Ovary (tissue), 10 donors: ENCODE measurements at places on chromosomes 16 and 17.

- DNase-seq: no peak
These were observed 89.4 kb downstream of the KIF2B start for GRCh38 chr17:53912117-53912516.

GRCh38 chr16:10831894-10832886 is 13.6 kb upstream of the TVP23A start:
- DNase-seq: no peak

GRCh38 chr16:83917152-83918120 is 18.5 kb downstream of the MLYCD start:
- DNase-seq: no peak

DNA sequence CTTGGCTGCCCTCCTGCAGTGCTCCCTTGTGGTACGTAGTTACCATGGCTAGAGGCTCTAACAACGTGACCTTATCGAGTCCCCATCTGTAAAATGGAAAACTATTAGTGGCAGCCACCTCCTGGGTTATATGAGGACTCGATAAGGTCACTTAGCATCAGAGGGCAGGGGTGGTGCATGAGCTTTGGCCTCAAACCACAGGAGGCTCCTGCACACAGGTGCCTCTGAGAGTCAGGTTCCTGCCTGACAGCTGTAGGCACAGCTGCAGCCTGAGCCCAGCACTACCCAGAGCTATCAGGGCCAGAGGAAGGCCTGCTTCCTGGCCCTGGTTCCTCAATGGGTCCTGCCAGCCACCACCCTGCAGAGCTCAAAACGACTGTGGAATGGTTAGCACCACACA is 57.2 kb upstream of the SEC14L1 start:
- DNase-seq: no peak

DNA sequence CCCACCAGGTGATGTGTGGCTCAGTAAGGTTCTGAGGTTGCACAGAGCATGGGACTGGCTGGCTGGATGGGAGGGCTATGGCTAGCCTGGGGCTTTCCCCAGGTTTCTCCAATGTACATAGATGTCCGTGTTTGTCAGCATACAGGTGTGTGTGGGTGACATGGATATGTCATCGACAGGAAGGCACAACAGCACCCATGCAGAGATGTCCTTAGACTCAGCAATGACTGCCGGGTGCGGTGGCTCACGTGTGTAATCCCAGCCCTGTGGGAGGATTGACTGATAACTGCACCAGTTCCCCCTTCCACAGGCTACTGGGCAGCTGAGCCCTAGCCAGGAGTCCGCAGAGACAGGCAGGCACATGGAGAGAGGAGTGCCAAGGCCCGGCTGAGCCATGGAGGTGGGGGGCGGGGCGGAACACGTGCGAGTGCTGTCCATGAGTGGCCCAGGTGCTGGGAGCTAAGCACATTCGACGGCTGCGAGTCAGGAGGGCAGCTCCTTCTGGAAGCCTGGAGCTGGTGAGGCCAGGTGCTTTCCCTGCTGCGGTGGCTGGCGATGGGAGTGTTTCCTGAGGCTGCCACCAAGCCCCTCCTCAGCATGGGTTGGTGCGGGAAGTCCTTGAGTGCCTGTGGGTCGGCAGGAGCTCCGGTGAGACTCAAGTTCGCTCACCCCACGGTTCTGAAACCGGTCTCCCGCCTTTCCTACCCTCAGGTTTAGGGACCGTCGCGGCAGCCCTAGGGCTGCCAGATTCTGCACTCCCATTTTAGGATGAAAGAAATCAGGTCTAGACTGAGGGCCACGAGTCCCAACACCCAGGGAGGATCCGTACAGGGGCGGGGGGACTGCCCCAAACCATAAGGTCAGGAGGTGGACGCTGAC is 858 bp upstream of the ASPSCR1 start:
- DNase-seq: peak; percentile 64

DNA sequence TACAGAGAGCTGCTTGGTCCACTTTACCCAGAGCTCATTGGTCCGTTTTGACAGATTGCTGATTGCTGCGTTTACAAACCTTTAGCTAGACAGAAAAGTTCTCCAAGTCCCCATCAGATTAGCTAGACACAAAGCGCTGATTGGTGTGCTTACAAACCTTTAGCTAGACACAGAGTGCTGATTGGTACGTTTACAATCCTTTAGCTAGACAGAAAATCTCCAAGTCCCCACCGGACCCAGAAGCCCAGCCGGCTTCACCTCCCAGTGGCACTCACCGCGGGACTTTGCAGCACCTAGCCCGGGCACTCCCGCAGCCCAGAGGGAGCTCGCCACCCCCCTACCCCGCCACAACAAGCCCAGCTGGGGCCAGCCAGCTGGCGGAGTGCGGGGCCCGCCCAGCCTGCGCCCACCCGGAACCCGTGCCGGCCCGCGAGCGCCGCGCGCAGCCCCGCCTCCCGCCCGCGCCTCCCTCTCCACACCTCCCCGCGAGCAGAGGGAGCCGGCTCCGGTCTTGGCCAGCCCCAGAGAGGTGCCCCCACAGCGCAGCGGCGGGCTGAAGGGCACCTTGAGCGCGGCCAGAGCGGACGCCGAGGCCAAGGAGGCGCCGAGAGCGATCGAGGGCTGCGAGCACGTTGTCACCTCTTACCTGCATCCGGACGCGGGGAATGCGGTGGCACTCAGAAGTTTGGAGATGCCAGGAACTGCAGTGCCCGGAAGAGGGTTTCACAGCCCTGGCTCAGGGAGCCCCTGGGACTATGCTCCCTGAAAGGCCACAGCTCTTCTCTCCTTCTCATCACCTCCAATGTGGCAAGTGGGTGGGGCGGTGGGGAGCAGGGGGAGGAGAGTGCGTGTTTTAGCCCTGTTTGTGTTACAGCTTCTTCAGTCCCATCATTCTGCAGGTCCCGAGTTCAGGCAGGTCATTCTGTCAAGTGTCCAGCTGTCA is 1504.5 kb downstream of the CDH11 start:
- no peak for DNase-seq

- DNase-seq: no peak
These were observed 96.9 kb downstream of the RAB11FIP4 start for GRCh38 chr17:31488264-31488981.

DNA sequence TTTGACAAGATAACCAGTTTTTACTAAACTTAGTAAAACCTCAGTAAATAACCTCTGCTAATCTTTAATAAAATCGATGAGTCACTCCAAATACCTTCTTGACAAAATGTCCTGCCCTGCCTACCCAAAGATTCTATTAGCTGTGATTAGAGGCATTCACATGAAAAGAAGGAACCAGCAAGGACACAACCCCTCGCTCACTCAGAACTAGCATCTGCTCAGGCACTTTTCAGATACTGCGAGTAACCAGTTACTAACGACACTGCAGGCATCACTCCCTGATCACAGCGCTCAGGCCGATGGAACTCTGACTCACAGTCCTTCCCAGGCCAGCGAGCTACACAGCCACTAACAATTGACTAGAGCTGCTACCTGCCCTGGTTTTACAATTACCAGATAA is 24.3 kb downstream of the PELP1 start:
- no peak for DNase-seq

DNA sequence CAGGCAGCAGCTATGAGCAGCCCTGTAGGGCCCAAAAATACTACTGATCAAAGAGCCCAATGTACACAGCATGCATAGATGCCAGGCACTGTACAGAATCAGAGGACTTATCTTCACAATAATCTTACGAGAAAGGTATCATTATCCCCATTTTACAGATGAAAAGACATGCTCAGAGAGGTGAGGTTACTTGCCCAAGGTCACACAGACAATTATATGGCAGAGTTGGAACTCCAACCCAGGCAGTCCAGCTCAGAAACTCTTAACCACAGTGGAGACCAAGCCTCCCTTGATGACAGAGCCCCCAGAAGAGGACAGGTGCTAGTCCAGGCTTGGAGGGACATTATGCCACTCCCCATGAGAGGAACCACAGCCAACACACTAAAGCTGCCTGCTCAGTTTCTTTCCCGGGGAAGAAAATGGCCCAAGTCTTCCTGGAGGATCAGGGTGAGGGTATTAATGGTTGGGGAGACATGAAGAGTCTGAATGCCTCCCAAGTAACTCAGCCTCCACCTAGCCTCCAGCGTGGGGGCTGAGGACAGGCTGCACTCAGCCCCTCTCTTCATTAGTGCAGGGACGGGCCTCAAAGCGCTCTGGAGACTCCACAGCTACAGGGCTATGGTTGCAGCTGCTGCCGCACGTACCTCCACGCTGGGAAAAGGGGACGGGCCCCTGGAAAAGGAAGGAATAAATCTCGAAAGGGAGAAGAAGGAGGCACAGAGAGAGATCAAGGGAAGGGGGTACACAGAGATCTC is 826 bp downstream of the UNC119 start:
- no peak for DNase-seq

GRCh38 chr17:7262192-7262934 is at the start of gene CLDN7:
TSS of gene CLDN7 (minus strand) at chr17:7262478. CDS start at chr17:7262043, 435 bp downstream.
- no peak for DNase-seq

- DNase-seq: no peak
These were observed 11.8 kb upstream of the IL21R start for GRCh38 chr16:27390151-27390550.

DNA sequence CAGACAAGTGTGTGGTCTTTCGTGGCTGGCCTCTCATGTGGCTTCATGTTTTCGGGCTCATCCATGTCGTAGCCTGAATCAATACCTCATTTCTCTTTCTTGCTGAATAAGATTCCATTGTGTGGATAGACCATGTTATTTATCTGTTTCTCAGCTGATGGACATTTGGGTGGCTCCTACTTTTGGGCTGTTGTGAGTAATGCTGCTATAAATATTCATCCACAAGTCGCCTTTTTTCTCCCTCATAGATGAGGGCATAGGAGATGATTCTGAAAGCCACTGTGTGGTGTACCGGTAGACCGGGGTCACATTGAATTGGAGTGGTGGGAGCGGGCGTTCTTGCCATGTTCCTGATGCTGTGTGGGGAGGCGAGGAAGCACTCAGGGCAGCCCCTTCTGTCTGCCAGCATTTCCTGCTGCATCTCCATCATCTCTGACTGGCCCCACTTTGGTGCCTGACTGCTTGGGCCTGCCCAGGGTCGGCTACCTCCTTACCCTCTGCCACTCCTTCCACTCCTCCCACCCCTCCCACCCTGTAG is 40.1 kb downstream of the PRMT7 start:
- no peak for DNase-seq

- no peak for DNase-seq
These were observed 242.1 kb upstream of the TNRC6C start for GRCh38 chr17:77716289-77716926.

DNA sequence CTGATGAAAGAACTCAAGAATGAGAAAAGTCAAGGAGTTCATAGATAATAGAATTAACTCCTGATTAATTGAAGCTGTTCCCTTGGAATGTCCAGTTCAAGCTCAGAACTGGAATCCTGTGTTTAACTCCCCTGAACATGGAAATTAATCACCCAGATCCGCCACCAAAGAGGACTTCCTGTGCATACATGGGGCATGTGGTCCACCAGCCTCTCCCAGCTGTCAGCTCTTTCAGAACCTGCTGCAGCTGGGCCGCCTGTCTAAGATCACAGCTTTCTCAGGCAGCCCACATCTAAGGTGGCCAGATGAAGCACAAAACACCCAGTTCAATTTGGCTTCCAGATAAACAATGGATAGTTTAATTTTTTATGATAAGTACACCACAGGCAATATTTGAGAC is 203.7 kb upstream of the COX10 start:
- no peak for DNase-seq

DNA sequence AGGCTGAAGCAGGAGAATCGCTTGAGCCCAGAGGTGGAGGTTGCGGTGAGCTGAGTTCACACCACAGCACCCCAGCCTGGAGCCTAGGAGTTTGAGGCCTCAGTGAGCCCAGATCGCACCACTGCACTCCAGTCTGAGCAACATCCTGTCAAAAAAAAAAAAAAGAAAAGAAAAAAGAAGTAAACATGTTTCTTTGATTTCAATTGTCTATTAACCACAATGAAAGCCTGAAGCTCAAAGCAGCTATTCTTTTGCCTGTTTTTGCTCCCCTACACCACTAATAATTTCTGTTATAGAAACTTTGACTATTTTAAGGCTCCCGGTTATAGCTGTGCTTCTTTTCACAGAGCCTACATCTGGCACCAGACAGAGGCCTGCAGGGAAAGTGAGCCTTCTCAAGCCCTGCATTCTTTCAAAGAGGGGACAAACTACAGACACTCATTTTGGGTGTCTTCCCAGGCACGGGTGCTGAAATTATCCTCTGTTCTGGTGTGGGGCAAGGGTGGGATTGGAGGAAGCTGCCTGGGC is 14.2 kb upstream of the SLC52A1 start:
- no peak for DNase-seq

DNA sequence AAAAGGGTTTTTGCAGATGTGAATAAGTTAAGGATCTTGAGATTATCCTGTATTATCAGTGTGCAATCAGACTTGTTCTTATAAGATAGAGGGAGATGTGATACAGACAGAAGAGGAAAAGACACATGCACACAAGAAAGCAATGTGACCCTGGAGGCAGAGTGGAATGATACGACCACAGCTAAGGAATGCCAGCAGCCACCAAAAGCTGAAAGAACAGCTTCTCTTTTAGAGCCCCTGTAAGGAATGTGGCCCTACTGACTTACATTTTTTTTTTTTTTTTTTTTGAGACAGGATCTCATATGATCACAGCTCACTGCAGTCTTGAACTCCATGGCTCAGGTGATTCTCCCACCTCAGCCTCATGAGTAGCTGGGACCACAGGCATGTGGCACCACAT is 62.3 kb upstream of the CNTNAP4 start:
- no peak for DNase-seq

DNA sequence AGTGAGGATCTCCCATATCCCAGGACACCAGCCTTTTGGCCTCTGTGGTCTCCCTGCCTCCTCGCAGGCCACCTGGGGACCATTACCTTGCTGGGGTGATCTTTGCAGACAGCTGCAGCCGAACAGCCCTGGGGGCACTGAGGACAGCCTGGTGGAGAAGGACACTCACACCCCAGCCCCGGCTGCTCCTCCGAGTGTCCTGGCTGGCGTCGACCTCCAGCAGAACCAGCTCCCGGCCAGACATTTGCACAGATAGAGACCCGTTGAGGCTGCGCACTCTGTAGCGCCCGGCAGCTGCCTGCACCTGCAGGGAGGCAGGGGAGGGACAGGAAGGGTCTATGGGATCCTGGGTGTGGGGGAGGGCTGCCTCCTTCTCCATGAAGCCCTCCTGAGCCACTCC is 90.3 kb downstream of the RMI2 start:
- DNase-seq: no peak

GRCh38 chr17:28955408-28955807 is 4.1 kb upstream of the PHF12 start:
- DNase-seq: no peak

DNA sequence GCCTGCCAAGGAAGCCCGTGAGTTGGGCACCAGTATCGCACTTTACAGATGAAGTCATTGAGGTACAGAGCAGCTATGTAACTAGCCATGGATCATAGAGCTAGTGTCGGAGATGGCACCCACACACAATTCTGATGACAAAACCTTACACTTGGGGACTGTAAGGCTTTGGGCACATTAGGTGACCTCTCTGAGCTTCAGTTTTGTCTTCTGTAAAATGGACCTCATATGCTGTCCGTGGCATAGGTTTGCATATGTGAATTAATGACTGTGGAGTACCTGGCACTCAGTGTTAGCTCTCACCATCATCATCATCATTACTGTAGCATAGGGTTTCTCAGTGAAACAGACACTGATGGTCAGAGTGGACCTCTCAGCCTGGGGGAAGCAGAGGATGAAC is 50.3 kb downstream of the CMIP start:
- DNase-seq: no peak
